ENCODE measurements at places on chromosomes 3 and 15.
A peak's percentile ranks its signal among the peaks of the same experiment; 100 is the strongest.

GRCh38 chr3:39150148-39150802, 3.1 kb downstream of the CSRNP1 start:
- DNase-seq, result no peak

DNA sequence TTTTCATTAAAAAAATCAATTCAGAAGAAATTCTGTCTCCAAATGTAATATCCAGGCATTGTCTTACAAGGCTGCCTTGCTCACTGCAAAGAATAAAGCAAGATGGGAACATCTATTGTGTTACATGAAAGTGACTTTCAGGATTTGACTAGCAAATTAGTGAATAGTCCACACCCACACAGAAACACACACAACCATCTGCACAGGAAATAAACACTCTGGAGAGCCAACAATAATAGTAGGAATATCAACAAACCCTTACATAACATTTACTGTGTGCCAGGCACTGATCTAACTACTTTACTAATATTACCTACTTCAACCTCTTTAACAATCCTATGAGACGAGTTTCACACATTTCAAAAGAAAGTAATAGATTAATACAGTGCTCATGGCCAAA, 28.9 kb upstream of the ZNF385D start:
- no peak for DNase-seq

DNA sequence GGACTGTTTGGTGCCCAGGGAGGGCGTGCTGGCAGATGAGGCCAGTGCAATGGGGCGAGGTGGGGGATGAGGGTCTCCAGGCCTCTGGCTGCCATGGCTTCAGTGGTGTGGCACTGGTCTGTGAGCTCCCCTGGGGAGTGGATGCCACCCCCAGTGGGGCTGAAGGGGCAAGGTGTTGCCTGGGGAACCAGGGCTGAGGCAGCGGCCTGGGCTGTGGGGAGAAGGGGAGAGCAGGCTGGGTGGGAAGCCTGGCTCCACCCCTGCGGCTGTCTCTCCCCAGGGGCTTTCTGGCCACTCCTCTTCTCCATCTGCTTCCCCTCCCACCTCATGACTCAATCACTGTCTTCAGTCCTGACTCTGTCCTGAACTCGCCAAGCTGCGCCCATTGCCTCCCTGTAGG, 88.4 kb upstream of the TLE3 start:
- DNase-seq, result no peak

- DNase-seq, result no peak
Observed at GRCh38 chr3:40190056-40190455, 119.5 kb upstream of the EIF1B start.

DNA sequence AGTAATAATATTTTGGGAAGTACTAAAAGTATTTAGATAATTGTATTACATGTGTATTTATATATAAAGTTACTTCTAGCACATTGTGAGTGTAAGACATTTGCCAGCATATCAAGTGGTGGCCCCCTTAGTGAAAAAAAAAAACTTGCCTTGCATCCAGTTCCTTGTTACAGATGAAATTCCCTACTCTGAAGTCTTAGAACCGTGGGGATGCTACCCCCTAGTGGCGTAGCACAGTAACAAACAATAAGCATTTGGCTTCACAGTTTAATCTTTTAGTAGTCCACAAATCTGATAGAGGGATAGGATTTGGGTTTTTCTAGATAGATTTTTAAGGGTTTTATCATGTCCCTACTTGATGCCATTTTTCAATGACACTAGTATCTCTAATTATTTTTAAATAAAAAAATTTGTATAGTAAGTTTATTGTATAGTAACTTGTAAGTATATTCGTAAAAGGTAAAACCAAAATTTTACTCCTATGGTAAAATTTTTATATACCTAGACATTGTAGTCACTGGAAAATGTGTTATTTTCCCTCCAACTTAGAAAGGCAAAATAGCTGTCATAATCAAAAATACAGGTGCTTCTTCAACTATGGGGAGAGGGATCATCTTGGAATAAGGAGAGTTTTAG, 14.3 kb downstream of the SMC4 start:
- peak; percentile 35 for DNase-seq

GRCh38 chr3:126124896-126125295, 41.0 kb upstream of the SLC41A3 start:
- DNase-seq, result no peak

GRCh38 chr3:66588340-66588847, 87.6 kb upstream of the LRIG1 start:
- no peak for DNase-seq

- DNase-seq, result no peak
Observed at GRCh38 chr3:177286034-177286433, 88.8 kb upstream of the TBL1XR1 start.

DNA sequence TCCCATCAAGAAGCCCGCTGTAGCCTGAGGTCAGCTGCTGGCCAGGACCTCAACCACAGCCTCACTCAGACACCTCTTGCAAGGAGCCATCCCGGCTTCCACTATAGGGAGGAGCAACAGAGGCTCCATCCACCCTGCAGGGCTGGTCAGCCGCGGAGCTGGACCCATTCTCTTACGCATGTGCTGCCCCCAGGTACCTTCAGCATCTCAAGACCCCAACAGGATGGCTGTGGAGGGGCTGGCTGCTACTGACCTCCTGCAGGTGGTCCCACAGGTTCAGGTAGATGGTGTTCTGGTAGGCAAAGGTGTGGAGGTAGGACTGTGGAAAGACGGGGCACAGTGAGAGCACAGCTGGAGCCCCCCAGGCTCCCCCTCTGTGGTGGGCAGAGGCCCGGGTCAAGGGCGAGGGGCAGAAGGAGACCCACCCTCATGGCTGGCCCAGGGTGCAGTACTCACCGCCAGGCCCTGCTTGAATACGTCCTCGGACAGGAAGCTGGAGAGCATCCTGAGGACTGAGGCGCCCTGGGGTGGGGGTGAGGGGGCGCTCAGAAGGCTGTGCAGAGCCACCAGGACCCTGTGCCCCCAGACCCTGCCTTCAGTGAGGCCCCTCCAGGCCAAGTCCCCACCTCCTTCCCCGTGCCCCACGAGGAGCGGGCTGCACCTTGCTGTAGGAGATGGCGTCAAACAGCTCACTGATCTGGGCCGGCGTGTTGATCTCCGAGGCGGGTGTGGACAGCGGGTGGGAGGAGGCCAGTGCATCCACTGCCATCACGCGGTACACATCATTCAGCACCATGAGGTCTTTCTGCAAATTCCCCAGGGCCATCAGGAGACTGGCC, 11.4 kb downstream of the ANPEP start:
- DNase-seq, result no peak

GRCh38 chr15:75843678-75844581, 683 bp downstream of the UBE2Q2 start:
- DNase-seq, result peak; percentile 58

- no peak for DNase-seq
Observed at GRCh38 chr3:52703341-52703740, 2.2 kb downstream of the GLT8D1 start.

DNA sequence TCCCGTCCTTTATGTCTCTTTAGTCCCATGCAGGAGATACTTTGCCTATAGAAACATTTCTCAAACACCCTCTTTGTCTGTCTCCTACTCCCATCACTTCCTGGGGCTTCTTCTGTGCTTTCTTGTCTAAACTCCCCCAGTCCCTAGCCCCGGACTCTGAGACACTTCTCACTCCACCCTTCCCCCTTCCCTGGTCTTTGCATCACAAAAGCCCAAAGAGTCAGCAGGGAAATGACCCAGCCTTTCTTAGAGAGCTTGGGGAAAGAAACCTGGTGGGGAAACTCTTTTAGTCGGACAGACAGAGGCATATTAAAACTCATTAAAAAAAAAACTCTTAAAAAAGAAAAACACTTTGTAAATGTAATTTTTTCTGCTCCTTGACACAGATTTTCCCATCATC, 211.2 kb downstream of the TJP1 start:
- DNase-seq, result no peak

DNA sequence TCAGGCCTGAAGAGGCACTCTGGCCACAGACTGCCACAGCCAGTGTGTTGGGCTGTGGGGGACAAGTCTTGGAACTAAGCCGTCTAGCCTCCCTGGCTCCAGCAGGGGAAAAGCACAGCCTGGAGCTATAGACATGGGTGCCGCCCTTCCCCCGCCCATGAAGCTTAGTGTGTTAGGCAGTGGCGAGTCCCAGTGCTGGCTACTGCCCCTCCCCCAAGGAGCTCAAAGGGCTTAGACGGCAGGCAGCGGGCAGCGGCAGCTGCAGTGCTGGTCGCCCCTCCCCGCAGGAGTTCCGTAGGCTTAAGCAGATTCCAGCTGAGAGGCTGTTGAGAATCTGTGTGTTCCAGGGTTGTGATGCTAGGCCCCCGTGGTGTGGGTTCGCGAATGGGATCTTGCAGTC, 135.8 kb upstream of the RORA start:
- no peak for DNase-seq

- DNase-seq, result no peak
Observed at GRCh38 chr3:87473944-87474343, 197.6 kb upstream of the POU1F1 start.

GRCh38 chr3:181709537-181710279, 2.0 kb upstream of the SOX2 start:
- DNase-seq, result peak; percentile 35

All from occipital lobe (tissue), 3 donors.